ENCODE measurements at places on chromosomes 1 and 21. TPM values are rescaled to one million over a fixed set of nuclear protein-coding genes. Genes with fewer than 3 reads are reported as not detected.

DNA sequence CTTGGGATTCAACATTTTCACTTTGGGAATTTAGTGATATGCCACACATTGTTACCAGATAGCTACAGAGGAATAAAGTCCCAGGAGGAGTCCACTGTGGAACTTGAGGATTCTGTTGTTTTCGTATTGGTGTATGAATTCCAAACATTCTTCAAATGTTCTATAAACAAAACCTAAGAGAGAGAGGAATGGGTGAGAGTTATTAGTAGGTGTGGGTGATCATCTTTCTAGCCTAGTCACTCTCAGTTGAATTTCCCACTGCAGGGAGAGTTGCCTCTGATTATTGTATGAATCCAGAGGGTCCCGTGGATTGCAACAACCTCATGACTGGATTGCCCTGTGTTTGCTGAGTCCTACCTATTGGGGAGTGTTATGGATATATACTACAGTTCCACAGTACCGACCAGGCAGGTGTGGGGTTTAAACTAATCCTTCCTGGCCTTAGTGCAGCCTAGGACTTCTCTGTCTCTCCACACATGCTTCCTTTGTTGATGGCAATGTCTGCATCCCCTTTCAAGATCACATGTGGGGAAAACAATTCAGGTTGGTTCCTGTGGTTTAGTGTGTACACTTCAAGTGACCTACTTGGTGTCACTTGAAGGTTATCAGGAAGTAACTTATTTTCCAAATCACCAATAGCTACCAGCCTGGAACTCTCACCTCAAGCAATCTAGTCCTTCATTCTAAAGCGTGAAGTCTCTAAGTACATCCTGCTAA is 91.8 kb downstream of the ADCY10 start:
- DNase-seq = no peak
- peaks cover 24% of the 10 kb centered on the region for H3K4me1 ChIP-seq
- H3K4me3 ChIP-seq = no peak overlapping the region
- H3K27me3 ChIP-seq = peaks cover 2% of the 10 kb centered on the region
- H3K27ac ChIP-seq = no peak overlapping the region

- no peak for DNase-seq
- H3K27ac ChIP-seq = no peak overlapping the region
- H3K36me3 ChIP-seq = no peaks in the 10 kb centered on the region
- no peaks in the 10 kb centered on the region for H3K27me3 ChIP-seq
- H3K4me1 ChIP-seq = peaks cover 14% of the 10 kb centered on the region
Measured at GRCh38 chr1:230002164-230002803, 64.8 kb upstream of the GALNT2 start.

DNA sequence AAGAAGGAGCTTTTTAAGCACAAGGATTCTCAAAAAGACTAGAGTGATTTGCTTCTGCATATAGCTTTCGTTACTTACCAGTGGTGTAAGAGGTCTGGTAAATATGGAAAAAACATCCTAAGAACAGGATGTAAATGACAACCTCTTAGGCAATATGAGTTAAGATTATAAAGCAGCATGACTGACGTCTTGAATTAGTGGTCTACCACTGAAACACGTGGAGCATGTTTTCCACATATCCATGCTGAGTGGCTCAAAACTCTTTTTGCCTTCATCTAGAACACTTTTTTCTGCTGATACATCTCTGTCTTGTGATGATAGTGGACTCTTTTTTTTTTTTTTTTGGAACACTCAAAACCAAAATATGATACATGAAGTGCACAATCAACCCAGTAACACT is 44.6 kb downstream of the RCAN1 start:
- peaks cover 3% of the 10 kb centered on the region for H3K36me3 ChIP-seq
- DNase-seq = no peak
- H3K27me3 ChIP-seq = no peaks in the 10 kb centered on the region
- H3K27ac ChIP-seq = no peak overlapping the region
- H3K4me3 ChIP-seq = no peak overlapping the region
- H3K4me1 ChIP-seq = 0 out of 2 replicates have a peak, but pooled peaks cover 3% of the 10 kb centered on the region

MSH4 gene
- 0.30 TPM for total RNA-seq
